ENCODE measurements at places on chromosomes 4 and X.

DNA sequence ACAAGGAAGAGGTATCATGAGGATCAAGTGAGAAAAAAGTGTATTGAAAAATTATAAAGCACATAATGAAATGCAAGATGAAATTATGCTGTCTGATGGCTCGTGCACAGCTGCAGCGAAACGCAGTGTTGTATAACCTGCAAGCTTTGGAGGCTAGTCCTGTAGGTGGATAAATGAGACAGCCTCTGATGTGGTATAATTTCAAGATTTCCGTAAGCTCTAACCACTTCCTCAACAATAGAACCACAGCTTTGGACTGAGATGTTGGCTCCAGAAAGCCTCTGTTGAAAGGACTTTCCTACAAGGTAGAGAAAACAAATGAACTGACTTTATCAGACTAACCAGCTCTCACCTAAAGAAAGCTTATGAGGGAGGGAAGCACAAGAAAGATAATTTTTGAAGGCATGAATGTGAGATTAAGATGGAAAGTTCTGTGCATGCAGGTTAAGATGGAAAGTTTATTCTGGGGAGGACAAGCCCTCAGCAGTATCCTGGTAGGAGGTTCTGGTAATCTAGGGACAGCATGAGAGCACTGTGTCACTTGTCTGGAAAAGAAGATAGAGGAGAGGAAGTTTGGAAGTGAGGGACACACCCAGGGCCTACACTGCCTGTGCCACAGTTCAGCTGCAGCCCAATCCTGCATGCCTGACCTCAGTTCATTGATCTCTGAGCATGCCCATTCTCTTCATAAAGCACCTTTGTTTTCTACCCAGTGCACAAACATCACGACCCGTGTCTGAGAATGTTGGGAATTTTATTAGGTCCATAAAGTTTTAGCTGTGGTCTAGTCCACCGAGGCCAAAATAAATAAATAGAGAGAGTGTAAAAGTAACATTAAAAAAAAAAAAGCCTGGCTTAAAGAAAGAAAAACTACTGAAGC is 161.5 kb upstream of the SFRP2 start:
- no peak for DNase-seq

DNA sequence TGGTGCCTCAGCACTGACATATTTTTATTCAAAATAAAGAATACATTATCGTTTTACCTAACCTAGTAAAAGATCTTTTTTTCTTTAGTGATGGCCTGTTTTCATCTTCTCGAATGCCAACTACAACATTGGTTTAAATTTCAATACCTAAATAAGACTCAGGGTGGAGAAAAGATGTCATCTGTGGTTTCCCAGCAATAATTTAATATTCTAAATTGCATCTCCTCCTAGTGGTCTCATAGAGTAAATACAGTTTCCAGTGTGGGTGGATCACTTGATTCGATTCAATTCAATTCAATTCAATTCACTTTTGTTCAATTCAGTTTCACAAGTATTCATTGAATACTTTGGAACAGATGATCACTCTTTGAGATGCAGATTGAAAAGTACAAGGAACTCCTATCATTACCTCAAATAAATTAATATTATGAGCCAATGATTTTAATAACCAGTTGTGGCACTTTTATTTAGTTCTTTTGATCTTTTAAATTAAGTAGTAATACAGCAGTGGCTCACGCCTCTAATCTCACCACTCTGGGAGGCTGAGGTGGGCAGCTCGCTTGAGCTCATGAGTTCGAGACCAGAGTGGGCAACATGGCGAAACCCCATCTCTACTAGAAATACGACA is 427.2 kb downstream of the FAT4 start:
- no peak for DNase-seq

- DNase-seq: no peak
Measured at GRCh38 chr4:102388611-102389010, 43.3 kb upstream of the SLC39A8 start.

DNA sequence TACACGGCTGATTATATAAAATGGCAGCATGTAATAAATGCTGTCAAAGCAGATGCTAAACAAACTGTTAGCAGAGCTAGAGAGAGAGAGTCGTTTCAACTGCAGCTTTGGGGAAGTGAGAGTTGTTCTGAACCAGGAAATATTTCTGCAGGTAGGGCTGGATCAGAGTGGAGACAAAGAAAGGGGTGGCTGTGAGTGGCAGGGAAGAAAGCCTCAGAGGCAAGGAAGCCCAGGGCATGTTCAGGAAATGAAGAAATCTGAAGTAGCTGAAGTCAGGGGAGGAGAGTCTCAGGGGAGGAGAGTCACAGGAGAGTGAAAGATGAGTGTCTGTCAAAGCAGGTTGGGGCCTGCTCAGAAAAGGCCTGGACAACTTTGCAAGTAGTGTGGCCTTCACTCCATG is 48.4 kb upstream of the RPS6KA3 start:
- no peak for DNase-seq

GRCh38 chr4:87423317-87424098 is 1.1 kb downstream of the NUDT9 start:
- DNase-seq: no peak
